ENCODE measurements at places on chromosomes 3 and 15.

- no peak for DNase-seq
These were observed 72.7 kb upstream of the TAMM41 start for GRCh38 chr3:11919390-11919789.

- no peak for DNase-seq
These were observed 13.2 kb downstream of the PFKFB4 start for GRCh38 chr3:48543271-48543866.

DNA sequence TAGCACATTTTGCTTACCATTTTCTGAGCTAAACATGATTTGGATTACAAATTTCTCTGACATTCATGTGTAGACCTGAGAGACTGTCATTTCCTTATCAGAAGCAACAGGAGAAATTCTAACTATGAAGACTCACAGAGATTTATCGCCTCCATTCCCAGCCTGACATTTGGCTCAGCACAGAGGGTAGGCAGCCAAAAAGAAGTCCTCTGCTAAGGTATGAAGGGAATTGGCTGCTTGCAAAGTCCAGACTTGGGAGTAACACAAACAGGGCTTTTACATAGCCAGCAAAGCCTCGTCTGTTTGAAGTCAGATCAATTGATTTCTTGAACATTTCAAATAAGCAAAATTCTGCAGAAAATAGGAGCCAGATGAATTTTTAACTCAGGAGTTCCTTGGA lies 57.0 kb upstream of the CMSS1 start:
- no peak for DNase-seq

- DNase-seq = no peak
These were observed 15.5 kb downstream of the TRIM59 start for GRCh38 chr3:160434071-160434470.

- DNase-seq = no peak
These were observed 4.4 kb upstream of the AVEN start for GRCh38 chr15:34043391-34043790.

DNA sequence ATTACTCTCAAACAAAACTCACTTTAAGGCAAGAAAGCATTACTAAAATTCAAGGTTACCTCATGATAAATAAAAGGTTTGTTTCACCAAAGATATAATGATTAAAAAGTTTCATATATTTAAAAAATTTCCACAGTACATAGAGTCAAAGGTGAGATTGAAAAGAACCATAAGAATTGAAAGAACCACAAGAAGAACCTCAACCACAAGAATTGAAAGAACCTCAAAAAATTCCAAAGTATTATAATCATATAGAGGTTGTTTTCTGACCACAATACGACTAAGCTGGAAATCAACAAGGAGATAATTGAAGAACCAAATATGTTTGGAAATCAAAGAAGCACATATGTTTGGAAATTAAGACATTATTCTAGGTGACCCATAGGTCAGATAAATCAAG lies 52.7 kb downstream of the SLC25A36 start:
- DNase-seq = no peak

DNA sequence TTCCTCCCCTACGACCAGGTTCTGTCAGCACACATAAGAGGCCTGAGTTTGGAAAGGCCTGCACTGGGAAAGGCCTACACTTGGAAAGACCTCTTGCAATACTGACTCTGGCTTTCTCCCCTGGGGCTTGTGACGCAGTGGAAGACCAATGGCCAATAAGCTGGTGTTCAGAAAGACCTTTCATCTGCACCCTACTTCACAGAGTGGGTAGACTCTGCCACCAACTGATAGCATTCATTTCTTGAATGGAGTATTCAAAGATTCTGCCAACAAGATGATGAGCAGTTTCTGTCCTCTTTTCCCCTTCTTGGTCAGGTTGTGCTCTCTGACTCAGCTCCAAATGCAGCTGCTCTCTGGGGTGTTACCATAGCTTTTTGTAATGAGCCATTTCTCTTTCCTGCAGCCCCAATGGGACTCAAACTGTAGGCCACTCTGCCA lies 48.8 kb downstream of the TIPARP start:
- DNase-seq = no peak

GRCh38 chr3:177833332-177833731 lies 636.0 kb upstream of the TBL1XR1 start:
- DNase-seq = no peak

DNA sequence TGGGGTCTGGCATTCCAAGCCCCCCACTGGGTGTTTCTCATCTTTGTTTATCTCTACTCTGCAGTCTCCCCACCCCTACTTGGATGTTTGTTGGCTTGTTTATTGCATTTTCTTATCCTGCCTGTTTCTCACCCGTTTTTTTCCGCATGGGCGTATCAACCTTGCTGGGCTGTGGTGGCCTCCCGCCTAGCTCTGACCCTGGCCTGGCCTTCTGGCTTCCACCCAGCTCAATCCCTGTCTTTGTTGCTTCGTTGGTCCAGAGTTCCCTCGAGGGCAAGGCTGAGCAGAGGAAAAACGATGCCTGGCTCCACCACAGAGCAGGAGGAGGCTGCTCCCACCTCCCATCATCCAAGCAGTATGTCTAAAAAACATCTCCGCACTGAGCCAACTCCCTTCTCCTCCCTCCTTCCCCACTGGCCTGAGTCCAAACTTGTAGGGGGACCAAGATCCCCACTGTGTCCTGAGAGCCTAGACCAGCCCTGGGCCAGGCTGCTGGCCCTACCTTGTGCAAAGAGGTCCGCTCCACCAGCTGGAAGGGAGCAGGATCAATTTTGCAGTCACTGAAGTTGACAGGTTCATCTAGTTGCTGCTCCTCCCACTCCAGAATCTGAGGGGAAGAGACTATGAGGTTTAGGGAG lies 9.8 kb downstream of the CLCN2 start:
- DNase-seq = no peak

- DNase-seq = no peak
These were observed 22.9 kb upstream of the DNAAF4 start for GRCh38 chr15:55530861-55531313.

GRCh38 chr15:64943512-64944225 lies 32.0 kb downstream of the ANKDD1A start:
- peak; percentile 78 for DNase-seq

DNA sequence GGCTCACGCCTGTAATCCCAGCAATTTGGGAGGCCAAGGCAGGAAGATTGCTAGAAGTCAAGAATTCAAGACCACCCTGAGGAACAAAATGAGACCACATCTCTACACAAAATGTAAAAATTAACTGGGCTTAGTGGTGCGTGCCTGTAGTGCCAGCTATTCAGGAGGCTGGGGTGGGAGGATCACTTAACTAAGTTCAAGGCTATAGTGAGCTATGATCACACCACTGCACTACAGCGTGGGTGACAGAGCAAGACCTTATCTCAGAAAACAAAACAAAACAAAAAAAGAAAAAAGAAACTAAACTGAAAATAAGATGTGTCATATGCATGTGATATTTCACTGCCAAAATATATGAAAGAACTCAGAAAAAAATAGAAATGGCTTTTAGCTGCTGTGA lies 243.3 kb upstream of the CCDC54 start:
- no peak for DNase-seq

DNA sequence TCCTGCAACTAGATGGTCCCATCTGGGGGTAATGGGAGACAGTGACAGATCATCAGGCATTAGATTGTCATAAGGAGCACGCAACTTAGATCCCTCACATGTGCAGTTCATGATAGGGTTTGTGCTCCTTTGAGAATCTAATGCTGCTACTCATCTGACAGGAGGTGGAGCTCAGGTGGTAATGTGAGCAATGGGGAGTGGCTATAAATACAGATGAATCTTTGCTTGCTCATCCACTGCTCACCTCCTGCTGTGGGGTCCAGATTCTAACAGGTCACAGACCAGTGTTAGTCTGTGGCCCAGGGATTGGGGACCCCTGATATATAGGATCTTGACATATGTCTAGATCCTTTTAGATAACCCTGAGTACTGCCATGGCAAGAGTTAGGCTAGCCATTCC lies 52.7 kb downstream of the RASGRF1 start:
- no peak for DNase-seq

DNA sequence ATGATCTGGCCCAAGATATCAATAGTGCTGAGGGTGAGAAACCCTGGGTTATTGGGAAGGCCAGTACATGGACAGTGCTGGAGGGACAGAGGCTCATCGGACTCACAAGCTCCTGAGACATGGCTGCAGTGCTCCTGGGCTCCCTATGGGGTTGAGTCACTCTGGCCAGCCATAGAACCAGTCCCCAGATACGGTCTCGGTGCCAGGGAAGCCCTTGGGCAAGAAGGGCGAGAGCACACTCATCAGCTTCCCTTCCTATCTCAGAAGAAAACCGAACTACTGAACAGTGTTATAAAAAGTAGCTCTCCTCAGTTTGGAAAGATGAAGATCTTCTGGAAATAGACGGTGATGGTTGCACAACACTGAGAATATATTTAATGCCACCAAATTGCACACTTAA lies 34.4 kb downstream of the POC1A start:
- DNase-seq = no peak
